ENCODE measurements at places on chromosomes 4 and X. TPM values are rescaled to one million over a fixed set of nuclear protein-coding genes. Genes with fewer than 3 reads are reported as not detected.

DNA sequence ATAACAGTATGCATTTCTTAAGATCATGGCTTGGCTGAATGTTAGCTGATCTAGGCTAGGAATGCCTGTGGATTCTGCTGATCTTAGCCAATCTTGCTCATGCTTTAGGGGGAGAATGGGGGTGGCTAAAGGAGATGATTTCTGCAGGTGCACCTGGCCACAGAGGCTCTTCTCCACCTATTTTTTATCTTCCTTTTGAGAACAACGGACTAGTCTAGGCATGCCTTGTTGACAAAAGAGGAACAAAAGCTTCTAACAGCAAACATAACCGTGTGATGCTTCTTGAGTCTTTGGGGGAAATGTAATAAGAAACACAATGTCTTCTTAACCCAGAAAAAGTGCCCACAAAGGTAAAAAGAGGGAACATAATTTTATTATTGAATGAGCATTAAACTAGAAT is 743.5 kb downstream of the ARAP2 start:
- no peak for DNase-seq
- no peaks in the 10 kb centered on the region for H3K4me1 ChIP-seq
- no peak overlapping the region for H3K4me3 ChIP-seq
- H3K27ac ChIP-seq: no peak overlapping the region
- H3K36me3 ChIP-seq: no peaks in the 10 kb centered on the region
- H3K27me3 ChIP-seq: no peaks in the 10 kb centered on the region

DNA sequence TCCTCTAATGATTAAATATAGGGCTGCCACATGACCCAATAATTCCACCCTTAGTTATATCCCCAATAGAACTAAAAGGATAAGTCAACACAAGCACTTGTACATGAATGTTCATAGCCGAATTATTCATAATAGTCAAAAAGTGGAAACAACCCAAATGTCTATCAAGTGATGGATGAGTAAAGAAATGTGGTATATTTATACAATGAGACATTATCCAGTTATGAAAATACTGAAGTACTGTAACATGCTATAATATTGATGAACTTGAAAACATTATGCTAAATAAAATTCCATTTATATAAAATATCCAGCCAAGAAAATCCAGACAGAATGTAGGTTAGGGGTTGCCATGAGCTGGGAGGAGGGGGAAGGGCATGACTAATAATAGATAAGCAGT is 436.7 kb upstream of the AADAT start:
- no peaks in the 10 kb centered on the region for H3K27me3 ChIP-seq
- H3K27ac ChIP-seq: no peak overlapping the region
- H3K4me1 ChIP-seq: no peaks in the 10 kb centered on the region
- H3K36me3 ChIP-seq: no peaks in the 10 kb centered on the region
- H3K4me3 ChIP-seq: no peak overlapping the region

GRCh38 chr4:24511371-24512063 is 72.8 kb downstream of the DHX15 start:
- no peak overlapping the region for H3K4me3 ChIP-seq
- DNase-seq: no peak
- H3K27me3 ChIP-seq: no peaks in the 10 kb centered on the region
- H3K27ac ChIP-seq: no peak overlapping the region
- H3K36me3 ChIP-seq: peaks cover 14% of the 10 kb centered on the region
- peaks cover under 1% of the 10 kb centered on the region for H3K4me1 ChIP-seq

DNA sequence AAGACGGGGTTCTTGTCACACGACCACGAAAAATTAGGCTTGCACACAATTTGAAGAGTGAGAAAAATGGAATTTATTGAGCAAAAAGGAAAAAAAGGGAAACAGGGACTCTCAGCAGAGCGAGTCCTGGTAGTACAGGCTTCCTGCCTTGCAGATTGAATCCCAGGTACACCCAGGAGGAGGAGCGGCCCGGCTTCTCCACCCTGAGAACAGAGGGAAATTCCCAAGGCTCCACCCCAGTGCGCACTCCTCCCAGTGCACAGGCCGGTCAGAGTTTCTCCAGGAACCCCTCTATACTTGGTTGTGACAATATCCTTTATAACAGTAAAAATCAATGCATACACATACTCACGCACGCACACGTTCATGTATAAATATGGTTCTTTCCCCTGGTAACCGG is 22.0 kb downstream of the SLC4A4 start:
- no peaks in the 10 kb centered on the region for H3K27me3 ChIP-seq
- no peaks in the 10 kb centered on the region for H3K4me1 ChIP-seq
- no peak overlapping the region for H3K4me3 ChIP-seq
- no peak for DNase-seq
- no peak overlapping the region for H3K27ac ChIP-seq

GRCh38 chr4:118833192-118833820 is 2.6 kb downstream of the SEC24D start:
- no peak overlapping the region for H3K27ac ChIP-seq
- DNase-seq: no peak
- peaks cover 30% of the 10 kb centered on the region for H3K4me1 ChIP-seq
- peaks cover 33% of the 10 kb centered on the region for H3K36me3 ChIP-seq

GRCh38 chr4:169621731-169622492 is 1.5 kb downstream of the CLCN3 start:
- DNase-seq: peak; percentile 31
- peak overlapping the region; percentile 96 for H3K4me3 ChIP-seq
- H3K27me3 ChIP-seq: no peaks in the 10 kb centered on the region
- peaks cover 60% of the 10 kb centered on the region for H3K4me1 ChIP-seq
- no peaks in the 10 kb centered on the region for H3K36me3 ChIP-seq

DNA sequence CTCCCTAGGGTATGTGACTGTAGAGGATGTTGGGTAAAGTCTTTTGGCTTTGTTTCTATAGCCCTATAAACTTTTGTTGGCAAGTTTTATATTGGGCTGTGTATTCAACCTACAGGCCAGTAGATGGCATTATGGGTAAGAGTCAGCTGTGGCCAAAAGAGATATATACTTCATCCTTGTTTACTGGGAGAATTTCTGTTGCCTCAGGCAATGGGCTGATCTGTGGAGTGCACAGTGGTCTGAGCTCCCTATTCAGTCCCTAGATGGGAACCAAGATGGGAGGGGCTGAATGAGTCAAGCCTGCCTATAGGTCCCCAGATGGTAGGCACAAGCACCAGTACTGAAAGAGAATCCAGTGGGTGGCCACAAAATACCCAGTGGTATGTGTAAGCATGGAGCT is 580.6 kb downstream of the EPHA5 start:
- no peaks in the 10 kb centered on the region for H3K36me3 ChIP-seq
- H3K27ac ChIP-seq: no peak overlapping the region
- H3K27me3 ChIP-seq: no peaks in the 10 kb centered on the region
- no peak overlapping the region for H3K4me3 ChIP-seq
- no peaks in the 10 kb centered on the region for H3K4me1 ChIP-seq

DNA sequence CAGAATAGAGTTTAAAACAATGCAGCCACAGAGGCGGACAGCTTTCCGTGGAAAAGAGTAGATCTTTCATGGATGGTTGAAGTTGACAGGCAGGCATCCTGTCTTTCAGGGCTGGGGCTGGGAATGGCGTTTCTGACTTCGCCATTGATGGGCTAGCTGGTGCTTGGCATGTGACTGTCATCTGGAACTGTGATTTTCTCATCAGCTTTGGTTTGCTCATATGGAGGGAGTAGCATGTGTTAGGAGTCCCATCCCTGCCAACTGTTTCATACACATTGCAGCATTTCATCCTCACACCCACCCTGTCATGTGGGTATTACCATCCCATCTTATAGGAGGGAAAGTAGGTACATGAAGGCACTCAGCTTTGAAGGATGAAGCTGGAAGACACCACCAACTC is 49.2 kb upstream of the STX18 start:
- H3K27me3 ChIP-seq: no peaks in the 10 kb centered on the region
- no peak overlapping the region for H3K27ac ChIP-seq
- H3K4me1 ChIP-seq: no peaks in the 10 kb centered on the region
- H3K36me3 ChIP-seq: peaks cover 43% of the 10 kb centered on the region
- no peak overlapping the region for H3K4me3 ChIP-seq

DNA sequence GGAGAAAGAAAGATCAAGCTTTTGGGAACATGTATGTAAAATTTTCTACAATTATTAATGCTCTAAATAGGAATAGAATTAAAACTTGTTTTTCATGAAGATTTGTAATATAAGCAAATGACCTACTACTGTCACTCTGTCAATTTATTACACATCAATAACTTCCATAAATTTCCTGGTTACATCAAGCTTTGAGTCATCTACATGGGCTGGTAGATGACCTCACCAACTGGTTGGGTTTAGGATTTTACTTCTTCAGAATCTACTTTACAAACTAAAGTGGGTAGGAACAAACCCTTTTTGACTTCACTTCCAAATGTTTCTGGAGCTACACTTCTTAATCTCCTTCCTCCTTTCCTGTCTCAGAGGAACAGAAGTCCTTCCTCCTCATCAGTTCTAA is 12.0 kb upstream of the LRAT start:
- no peaks in the 10 kb centered on the region for H3K36me3 ChIP-seq
- H3K4me1 ChIP-seq: no peaks in the 10 kb centered on the region
- no peak for DNase-seq
- H3K27ac ChIP-seq: no peak overlapping the region
- H3K4me3 ChIP-seq: no peak overlapping the region
- peaks cover 22% of the 10 kb centered on the region for H3K27me3 ChIP-seq

GRCh38 chrX:3286196-3286945 is 60.1 kb downstream of the MXRA5 start:
- no peaks in the 10 kb centered on the region for H3K4me1 ChIP-seq
- H3K4me3 ChIP-seq: no peak overlapping the region
- H3K36me3 ChIP-seq: no peaks in the 10 kb centered on the region
- H3K27ac ChIP-seq: no peak overlapping the region
- no peaks in the 10 kb centered on the region for H3K27me3 ChIP-seq

GRCh38 chrX:136115904-136116297 is 31.4 kb upstream of the FHL1 start:
- DNase-seq: no peak
- no peak overlapping the region for H3K27ac ChIP-seq
- H3K4me1 ChIP-seq: no peaks in the 10 kb centered on the region
- no peaks in the 10 kb centered on the region for H3K27me3 ChIP-seq
- H3K4me3 ChIP-seq: no peak overlapping the region

DNA sequence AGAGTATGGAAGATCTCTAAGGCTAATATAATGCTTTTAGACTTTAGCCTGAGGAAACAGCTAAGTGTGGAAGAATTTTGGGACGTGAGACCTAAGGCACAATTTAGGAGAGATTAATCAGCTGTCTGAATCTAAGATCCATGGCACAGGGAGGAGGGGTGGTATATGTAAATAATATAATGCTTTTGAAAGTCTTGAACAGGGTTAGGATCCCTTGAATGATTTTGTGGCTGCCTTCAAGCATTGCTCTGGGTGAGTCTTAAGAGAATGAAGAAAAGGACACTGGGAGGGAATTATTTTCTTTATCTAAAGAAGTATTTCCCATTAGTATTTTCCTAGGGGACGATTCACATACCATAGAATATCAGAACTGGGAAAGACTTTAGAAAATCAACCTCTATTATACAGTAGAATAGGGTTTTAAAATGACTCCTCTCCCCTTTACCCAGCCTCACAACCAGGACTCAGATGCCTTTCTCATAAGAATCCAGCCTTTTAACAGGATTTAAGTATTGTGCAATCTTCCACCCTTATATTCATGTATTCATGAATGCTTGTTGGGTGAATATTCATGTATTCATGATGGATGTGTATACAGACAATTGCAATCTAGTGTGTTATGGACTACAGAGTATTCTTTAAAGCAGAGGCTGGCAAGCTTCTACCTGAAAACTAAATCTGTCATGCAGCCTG is 664.2 kb upstream of the CPEB2 start:
- no peaks in the 10 kb centered on the region for H3K4me1 ChIP-seq
- H3K27ac ChIP-seq: no peak overlapping the region

GRCh38 chr4:113209652-113210320 is 160.3 kb downstream of the ANK2 start:
- H3K27ac ChIP-seq: no peak overlapping the region
- no peaks in the 10 kb centered on the region for H3K4me1 ChIP-seq
- DNase-seq: no peak
- H3K27me3 ChIP-seq: no peaks in the 10 kb centered on the region

DNA sequence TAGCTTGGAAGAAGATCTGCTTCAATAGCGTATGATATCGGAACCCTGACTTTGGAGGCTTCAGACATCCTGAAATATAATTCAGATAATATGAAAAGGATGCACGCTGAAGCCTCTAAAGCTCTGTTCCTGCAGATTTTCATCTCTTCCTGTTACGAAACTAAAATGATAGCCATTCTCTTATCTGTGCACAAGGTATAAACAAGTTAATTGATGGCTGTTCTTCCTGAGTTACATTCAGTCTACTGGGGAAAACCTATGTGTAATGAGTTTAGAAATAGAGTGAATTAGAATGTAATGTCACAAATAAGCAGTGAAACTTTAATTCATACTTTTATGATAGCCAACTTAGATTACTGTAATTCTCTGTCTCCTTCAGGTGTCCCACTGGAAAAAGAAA is 36.8 kb upstream of the AGA start:
- H3K27me3 ChIP-seq: no peaks in the 10 kb centered on the region
- no peaks in the 10 kb centered on the region for H3K36me3 ChIP-seq
- no peak for DNase-seq
- no peak overlapping the region for H3K4me3 ChIP-seq
- no peak overlapping the region for H3K27ac ChIP-seq

DNA sequence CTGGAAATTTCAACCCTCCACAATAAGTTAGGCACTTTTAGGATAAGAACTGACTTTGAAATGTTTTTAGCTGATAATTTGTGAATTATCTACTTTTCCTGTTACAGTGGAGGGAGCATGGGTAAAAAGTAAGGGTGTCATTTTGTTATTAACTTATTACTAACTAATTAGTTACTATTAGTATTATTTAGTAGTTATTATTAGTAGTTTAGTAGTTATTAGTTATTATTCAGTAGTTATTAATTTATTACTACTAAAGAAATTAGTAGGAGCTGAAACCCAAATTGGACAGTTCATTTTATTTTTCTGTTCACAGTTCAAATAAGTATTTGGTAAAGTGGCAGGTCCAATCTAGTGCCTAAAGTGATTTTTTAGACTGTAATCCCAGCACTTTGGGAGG is 5.4 kb downstream of the ADH1A start:
- H3K4me1 ChIP-seq: no peaks in the 10 kb centered on the region
- H3K4me3 ChIP-seq: no peak overlapping the region
- no peak overlapping the region for H3K27ac ChIP-seq
- H3K36me3 ChIP-seq: no peaks in the 10 kb centered on the region

DNA sequence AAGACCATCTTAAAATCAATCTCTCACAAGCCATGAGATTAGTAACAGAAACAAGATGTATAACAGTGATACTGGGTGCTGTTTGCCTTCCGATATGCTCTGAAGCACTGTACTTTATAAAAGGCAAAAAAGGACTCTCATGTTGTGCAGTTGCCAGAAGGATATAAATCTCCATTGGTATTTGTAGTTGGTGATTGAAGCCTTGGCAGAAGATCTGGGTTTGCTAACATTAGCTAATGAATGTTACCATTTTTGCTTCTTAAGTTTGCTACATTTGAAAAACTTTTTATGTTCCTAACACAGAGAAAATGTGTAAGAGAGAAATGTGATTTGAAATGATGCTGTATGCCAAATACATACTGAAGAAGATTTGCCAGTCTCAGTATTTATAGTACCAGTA is 44.4 kb downstream of the RAP1GDS1 start:
- peaks cover 22% of the 10 kb centered on the region for H3K36me3 ChIP-seq
- DNase-seq: no peak
- H3K4me1 ChIP-seq: peaks cover 9% of the 10 kb centered on the region
- H3K4me3 ChIP-seq: no peak overlapping the region
- no peaks in the 10 kb centered on the region for H3K27me3 ChIP-seq

- no peak for DNase-seq
- H3K27me3 ChIP-seq: no peaks in the 10 kb centered on the region
- no peak overlapping the region for H3K27ac ChIP-seq
- no peak overlapping the region for H3K4me3 ChIP-seq
- no peaks in the 10 kb centered on the region for H3K36me3 ChIP-seq
These were observed 93.9 kb downstream of the PTPN13 start for GRCh38 chr4:86688026-86688425.

Gene TMSB15C
- 2.7 TPM for total RNA-seq

Gene NPNT
- total RNA-seq: not detected

Gene NXF2
- not detected for total RNA-seq

Gene DOCK11
- 47.5 TPM for total RNA-seq

Gene TBX22
- not detected for total RNA-seq

Gene POU4F2
- total RNA-seq: not detected

Gene MTMR8
- total RNA-seq: 5.0 TPM

Gene HAUS3
- total RNA-seq: 20.2 TPM
